ENCODE measurements at places on chromosomes 7 and 10. TPM values are rescaled to one million over a fixed set of nuclear protein-coding genes. Genes with fewer than 3 reads are reported as not detected.

GRCh38 chr10:133557381-133557780 is 8.0 kb downstream of the SYCE1 start:
- H3K4me1 ChIP-seq = no peaks in the 10 kb centered on the region
- no peak overlapping the region for H3K4me3 ChIP-seq
- H3K27ac ChIP-seq = no peak overlapping the region
- no peaks in the 10 kb centered on the region for H3K36me3 ChIP-seq
- DNase-seq = no peak
- peaks cover 11% of the 10 kb centered on the region for H3K27me3 ChIP-seq

GRCh38 chr7:84412161-84412969 is 217.8 kb upstream of the SEMA3A start:
- peaks cover 9% of the 10 kb centered on the region for H3K4me1 ChIP-seq
- DNase-seq = peak; percentile 58
- peak overlapping the region; percentile 86 for H3K27ac ChIP-seq
- no peaks in the 10 kb centered on the region for H3K36me3 ChIP-seq
- H3K4me3 ChIP-seq = no peak overlapping the region
- no peaks in the 10 kb centered on the region for H3K27me3 ChIP-seq

The STYXL1 gene
- 68.9 TPM for polyA plus RNA-seq

GRCh38 chr7:99193527-99194220 is 14.2 kb downstream of the KPNA7 start:
- H3K4me3 ChIP-seq = no peak overlapping the region
- no peaks in the 10 kb centered on the region for H3K36me3 ChIP-seq
- H3K27me3 ChIP-seq = no peaks in the 10 kb centered on the region
- H3K4me1 ChIP-seq = peaks cover 32% of the 10 kb centered on the region

DNA sequence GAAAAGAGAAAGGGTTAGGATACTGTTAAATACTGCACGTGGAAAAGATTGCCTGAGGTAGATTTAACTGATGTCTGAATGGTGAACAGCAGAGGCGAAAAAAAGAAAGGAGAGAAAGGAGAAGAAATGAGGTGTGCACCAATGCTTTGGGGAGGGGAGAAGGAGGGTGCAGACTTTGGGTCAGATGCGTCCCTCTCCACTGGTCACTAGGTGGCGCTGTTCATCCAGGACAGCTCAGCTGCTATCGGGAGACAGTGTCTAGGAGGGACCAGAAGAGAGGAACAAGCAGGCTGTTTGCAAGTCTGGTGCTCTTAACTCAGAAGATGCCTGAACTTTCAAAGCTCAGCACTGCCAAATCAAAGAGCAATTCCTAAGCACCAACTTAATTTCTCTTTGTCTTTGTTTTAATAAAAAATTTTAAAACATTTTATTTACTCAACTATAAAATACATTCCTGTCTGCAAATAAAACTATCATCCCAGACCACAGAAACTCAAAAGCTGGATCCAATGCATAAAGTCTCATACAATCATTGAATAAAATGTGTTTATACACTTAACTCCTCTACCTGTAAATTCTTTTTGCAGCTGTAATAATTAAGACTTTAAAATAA is 83.9 kb upstream of the PDLIM1 start:
- H3K4me3 ChIP-seq = no peak overlapping the region
- DNase-seq = no peak
- no peaks in the 10 kb centered on the region for H3K27me3 ChIP-seq
- H3K27ac ChIP-seq = no peak overlapping the region

The TMEM225B gene
- polyA plus RNA-seq = 0.23 TPM

The SLC13A1 gene
- not detected for polyA plus RNA-seq

GRCh38 chr10:62870866-62871265 is 54.7 kb upstream of the EGR2 start:
- H3K27me3 ChIP-seq = no peaks in the 10 kb centered on the region
- no peak overlapping the region for H3K27ac ChIP-seq
- no peak overlapping the region for H3K4me3 ChIP-seq
- H3K36me3 ChIP-seq = no peaks in the 10 kb centered on the region
- peaks cover 4% of the 10 kb centered on the region for H3K4me1 ChIP-seq
- no peak for DNase-seq

All from keratinocyte (primary cell).